ENCODE measurements at places on chromosomes 3 and 15.

- no peak for DNase-seq
Observed at GRCh38 chr3:98541695-98542094, 9.9 kb downstream of the GPR15 start.

DNA sequence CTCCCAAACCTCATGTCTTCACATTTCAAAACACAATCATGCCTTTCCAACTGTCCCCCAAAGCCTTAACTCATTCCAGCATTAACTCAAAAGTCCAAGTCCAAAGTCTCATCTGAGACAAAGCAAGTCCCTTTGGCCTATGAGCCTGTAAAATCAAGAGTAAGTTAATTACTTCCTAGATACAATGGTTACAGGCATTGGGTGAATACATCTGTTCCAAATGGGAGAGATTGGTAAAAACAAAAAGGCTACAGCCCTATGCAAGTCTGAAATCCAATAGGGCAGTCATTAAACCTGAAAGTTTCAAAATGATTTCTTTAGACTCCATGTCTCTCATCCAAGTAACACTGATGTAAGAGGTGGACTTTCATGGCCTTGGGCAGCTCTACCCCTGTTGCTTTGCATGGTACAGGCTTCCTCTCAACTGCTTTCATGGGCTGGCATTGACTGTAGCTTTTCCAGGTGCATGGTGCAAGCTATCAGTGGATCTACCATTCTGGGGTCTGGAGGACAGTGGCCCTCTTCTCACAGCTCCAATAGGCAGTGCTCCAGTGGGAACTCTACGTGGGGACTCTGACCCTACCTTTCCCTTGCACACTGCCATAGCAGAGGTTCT, 55.0 kb upstream of the PLSCR4 start:
- no peak for DNase-seq

- no peak for DNase-seq
Observed at GRCh38 chr3:195757827-195758226, 37.0 kb downstream of the MUC20 start.

DNA sequence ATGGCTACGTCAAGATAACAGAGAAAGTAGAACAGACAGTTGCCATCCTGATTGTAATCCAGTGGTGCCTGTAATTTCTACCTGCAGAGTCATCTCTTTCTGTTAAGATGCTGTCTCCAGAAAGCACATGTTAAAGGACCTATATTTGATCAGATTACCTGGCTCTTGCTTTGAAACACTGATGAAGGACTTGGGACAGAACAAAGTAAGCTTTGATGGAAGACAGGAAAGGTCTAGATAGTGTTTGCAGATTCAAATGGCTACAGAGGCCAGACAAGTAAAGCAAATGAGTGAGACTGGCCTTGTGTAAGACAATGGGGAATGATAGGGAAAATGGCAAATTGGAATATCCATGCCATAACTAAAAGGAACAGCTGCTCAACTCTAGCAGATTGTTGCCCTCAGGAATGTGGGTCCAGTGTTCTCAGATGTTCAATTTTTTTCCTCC, 1.8 kb upstream of the GSK3B start:
- no peak for DNase-seq

DNA sequence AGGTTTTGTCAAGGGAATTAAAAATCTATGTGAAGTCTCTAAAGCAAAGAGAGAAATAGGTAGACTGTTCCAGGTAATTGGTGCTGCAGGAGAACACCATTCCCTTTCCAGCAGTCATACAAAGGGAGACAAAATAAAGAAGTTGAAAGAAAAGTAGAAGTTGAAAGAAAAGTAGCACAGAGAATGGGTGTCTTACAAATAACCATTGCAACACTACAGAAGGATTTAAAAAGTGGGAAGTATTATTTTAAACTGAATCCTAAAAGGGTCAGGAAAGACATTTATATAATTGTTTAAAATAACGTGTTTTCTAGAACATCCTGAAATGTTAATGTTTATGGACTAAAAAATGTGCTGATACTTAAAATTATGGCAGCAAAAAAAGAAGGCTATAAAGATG, 223.8 kb downstream of the RSRC1 start:
- DNase-seq = no peak

- DNase-seq = no peak
Observed at GRCh38 chr3:149407898-149408297, 30.4 kb upstream of the TM4SF1 start.

- no peak for DNase-seq
Observed at GRCh38 chr3:172218350-172219323, 179.3 kb downstream of the FNDC3B start.

DNA sequence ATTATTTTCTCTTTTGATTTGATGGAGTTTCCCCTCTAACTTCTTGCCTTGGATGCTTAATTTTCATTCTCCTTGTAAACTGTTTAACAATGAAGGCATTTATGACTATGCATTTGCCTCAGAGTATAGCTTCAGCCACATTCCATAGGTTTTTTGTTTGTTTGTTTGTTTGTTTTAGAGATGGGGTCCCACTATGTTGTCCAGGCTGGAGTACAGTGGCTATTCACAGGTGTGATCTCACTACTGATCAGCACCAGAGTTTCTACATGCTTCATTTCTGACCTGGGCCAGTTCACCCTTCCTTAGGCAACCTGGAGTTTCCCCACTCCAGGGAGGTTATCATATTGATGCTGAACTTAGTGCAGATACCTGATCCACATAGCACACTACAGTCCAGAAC, 4.1 kb downstream of the SECISBP2L start:
- no peak for DNase-seq

- no peak for DNase-seq
Observed at GRCh38 chr15:31985607-31986006, 44.7 kb upstream of the CHRNA7 start.

DNA sequence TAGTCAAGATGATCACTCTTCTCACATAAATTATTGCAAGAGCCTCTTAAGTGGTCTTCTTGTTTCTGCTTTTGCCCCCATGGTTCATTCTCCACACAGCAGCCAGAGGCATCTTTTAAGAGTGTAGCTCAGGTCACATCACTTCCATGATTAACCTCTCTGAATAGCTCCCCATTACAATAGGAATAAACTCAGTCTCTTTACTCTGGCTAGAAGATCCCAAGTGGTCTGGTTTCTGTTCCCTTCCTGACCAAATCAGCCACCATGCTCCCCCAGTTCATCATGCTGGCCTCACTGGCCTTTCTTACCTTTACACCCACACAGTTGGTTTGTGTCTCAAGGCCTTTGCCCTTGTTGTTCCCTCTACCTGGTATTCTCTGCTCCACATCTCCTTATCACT, 8.2 kb downstream of the HHATL start:
- DNase-seq = no peak

GRCh38 chr15:64456634-64457108, 3.7 kb upstream of the ZNF609 start:
- no peak for DNase-seq

Measured in AG09319 (cell line).